ENCODE measurements at places on chromosomes 1 and 21. TPM values are rescaled to one million over a fixed set of nuclear protein-coding genes. Genes with fewer than 3 reads are reported as not detected.

DNA sequence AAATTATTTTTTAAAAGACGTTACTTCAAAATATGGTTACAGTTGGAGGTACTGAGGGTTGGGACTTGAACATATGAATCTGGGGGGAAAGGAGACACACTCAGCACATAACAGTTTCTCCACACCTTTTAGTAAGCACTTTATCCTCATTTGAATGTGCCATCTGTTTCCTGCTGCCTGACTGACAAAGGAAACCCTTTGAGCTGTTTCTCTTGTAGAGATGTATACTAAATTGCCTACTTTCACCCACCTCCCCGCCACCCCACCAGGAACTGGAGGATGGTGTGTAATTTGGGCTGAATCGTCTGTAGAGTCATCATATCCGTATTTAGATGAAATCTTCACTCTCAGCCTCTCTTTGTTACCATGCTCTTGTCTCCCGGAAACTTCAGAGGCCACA lies 108.1 kb downstream of the KAZN start:
- DNase-seq, result no peak

GRCh38 chr1:63041660-63042059 lies 257.7 kb downstream of the ATG4C start:
- no peak for DNase-seq

DNA sequence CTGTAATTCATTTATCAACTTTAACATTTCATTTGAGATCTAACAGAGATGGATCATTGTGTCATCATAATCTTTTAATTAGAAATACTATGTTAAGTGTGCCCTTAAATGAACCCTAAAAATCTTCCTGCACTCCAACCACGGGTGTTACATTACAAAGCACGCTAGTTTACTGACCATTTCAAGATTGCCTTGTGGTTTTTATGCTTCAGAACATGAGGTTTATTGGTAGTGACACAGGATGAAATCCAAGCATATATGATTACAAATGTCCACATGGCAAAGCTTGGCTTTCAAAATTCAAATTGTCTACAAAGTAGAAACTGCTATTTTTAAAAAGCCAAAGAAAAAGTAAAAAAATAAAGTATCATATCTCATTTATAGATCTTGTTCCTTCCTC lies 190.4 kb upstream of the USP25 start:
- DNase-seq, result no peak

Gene TNFRSF25
- total RNA-seq, result 67.8 TPM

Gene SPRR2B
- not detected for total RNA-seq

Gene COL24A1
- not detected for total RNA-seq

DNA sequence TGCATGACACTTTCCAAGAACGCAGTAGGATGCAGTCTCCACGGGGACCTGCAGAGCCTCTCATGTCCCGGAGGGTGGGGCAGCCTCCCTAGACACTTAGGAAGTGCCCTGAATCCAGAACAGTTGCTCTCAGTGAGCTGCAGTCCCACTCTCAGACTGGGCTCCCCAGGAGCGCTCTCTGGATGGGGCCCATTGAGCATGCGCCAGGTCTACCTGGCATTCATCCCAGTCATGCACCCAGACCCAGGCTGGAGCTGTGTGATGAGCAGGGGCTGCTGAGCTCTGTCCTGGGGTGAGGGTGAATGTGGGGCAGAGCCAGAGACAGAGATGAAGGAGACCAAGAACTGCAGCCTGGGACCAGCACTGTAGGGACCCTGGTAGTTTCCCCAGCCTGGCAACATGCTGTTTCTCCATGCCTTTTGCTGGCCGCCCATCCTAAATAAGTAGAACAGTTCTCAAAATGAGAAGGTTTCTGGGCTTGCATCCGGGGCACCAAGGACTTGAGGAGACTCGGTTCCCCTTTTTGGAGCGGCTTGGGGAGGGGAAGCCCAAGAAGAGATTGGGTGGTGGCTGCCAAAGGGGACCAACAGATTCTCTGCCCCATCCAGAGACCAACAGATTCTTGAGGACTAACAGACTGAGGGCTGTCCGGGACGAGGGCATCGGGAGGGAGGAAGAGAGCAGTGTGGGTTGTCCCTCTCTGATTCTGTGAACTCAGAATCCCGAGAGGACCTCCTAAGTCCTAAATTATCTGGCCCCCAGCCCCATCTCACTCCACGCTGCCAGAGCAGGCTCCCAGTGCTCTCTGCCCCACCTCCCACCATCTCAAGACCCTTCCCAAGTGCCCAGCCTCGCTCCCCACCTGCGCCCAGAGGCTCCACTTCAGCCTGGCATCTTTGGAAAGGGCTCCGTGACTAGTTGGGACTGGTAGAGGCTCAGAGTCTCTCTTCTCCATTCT lies 1.0 kb upstream of the PGLYRP4 start:
- no peak for DNase-seq

DNA sequence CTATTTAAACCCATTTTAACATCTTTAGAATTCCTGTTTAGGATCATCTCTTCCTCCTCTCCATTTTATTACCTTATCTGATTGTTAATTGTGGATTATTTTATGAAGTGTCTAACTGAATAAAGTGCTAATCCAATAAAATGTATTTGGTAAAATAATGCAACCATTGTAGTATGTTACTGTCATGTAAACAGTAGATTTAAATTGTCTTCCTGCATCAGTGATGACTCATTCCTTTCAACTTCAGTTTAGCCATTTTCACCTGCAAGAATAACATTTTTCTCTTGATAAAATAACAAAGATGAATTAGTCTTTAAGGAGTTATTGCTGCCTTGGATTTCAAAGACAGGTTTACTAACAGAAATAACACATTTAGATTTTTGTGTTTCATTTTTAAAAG lies 5.4 kb downstream of the PPP2R5A start:
- DNase-seq, result no peak

GRCh38 chr1:161092621-161093028 lies 3.3 kb upstream of the NECTIN4 start:
- peak; percentile 58 for DNase-seq

DNA sequence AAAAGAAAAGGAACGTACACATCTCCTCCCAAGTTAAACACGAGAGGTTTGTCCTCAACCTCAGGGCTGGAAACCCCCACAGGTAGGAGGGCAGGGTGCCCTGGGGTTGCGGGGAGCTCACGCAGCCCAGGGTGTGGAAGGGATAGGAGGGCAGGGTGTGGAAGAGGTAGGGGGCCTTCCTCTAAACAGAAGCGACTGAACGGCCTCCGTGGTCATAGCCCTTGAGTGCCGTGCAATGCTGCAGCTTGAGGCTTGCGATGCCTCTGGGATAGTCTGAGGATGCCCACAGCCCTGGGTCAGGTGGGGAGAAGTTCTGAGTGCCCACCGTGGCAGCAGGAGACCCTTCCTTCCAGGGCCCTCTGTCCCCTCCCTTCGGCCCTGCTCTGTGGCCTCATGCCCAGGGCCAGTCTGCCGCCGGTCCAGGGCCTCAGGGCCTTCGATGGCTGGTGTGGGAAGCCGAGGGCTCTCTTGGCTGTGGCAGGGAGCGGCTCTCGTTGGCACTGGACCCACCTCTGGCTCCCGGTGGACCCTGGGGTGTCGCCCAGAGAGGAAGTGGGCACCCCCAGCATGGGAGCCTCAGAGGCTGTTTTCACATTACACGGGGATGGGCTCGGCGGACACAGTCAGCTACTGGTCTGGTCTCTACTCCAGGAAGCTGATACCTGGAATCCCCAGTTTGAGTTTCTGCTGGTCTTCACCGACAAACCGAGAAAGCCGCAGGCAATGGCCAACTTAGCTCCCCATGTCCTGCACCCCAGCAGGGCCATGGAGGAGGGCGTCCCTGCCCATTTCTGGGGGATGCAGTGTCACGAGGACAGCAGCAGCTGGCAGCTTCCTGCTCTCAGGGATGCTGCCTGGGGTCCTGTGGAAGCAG lies 6.4 kb upstream of the CDK11B start:
- no peak for DNase-seq

DNA sequence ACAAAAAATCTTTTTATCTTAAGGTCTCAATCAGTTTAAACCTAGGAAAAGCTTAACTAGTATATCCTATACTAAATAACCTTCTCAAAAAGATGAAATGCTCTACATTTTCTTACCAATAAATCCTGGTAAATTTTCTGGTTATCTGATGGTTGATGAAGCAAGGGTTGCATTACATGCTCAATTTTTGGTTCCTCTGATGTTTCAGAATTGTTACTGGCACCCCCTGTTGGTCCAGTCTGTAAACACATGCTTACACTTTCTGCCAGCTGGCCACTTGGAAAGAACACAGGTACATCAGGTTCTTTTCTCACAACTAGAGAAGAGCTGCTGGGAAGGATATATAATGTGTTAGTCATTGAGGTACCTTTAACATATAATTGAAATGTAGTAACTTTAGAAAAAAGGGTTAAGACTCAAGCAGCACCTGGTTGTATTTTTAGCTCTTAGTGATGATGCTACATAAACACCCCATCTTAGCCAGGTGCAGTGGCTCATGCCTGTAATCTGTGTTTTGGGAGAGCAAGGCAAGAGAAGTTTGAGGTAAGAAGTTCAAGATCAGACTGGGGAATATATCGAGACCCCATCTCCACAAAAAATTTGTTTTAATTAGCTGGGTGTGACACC lies 30.9 kb upstream of the TAL1 start:
- peak; percentile 17 for DNase-seq

GRCh38 chr1:125119024-125119441 lies 3934.3 kb downstream of the SRGAP2C start:
- DNase-seq, result no peak

GRCh38 chr1:70354332-70355110 lies at the start of gene ANKRD13C:
Gene ANKRD13C, minus strand, starts transcription at chr1:70354722. Its CDS starts 314 bp downstream, at chr1:70354408.
- DNase-seq, result peak; percentile 90

DNA sequence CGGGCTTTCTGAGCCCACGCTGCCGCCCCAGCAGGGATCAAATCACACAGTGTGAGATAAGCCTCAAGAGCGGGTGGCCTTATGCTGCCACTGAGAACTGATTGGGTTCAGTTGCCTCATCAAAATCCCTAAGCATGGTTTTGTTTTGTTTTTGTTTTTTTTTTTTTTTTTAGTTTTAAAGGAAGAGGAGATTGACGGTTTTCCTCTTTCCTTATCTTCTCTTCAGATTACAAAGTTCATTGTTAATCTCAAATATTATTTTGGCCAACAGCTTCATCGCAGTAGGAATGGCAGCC lies 651 bp downstream of the COA6 start:
- DNase-seq, result no peak

Gene MXRA8
- 0.97 TPM for total RNA-seq

- no peak for DNase-seq
Measured at GRCh38 chr1:229107304-229107815, 163.6 kb upstream of the RAB4A start.

GRCh38 chr1:84726593-84727499 lies 36.6 kb upstream of the SSX2IP start:
- no peak for DNase-seq

GRCh38 chr1:13775916-13776315 lies 75.9 kb downstream of the PRDM2 start:
- DNase-seq, result no peak

Gene CHRNB2
- not detected for total RNA-seq

Gene CCDC185
- total RNA-seq, result not detected

GRCh38 chr1:112722601-112723510 lies 7.7 kb upstream of the PPM1J start:
- DNase-seq, result no peak

DNA sequence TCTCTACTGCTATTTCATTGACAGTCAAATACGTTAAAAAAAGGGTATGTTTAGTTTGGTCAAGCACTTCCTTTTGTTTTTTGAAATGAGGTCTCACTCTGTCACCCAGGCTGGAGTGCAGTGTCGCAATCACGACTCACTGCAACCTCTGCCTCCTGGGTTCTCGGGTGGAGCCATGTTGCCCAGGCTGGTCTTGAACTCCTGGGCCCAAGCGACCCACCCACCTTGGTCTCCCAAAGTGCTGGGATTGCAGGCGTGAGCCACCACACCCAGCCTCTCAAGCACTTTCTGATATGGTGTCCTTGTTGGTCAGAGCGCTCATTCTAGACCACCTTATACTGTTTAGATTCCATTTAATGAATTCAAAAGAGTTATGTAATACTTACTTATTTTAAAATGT lies 20.9 kb upstream of the RHBDL2 start:
- DNase-seq, result no peak

- DNase-seq, result no peak
Measured at GRCh38 chr1:167200272-167200671, 20.4 kb upstream of the POU2F1 start.

GRCh38 chr21:14453339-14454015 lies 70.5 kb upstream of the HSPA13 start:
- DNase-seq, result peak; percentile 45

Gene CRNN
- not detected for total RNA-seq

DNA sequence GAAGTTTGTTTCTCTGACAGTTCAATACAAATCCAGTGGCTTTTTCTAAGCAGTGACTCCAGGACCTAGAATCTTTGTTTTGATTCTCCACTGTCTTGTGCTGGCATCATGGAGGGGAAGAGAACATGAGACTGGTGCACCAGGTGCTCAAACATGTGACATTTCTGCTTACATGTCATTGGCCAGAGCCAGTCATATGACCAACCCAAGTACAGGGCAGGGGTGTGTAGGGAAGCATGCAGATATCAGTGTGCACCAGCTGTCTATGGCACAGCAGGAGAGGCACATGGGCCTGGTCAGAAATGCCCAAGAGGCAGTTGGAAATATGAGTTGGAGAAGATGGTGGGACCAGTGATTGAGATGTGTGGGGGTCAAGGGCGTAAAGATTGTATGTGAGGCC lies 297.0 kb downstream of the HHAT start:
- DNase-seq, result no peak

Gene TFF2
- total RNA-seq, result not detected

Gene REG4
- 10.2 TPM for total RNA-seq
